Neural crest cell (in vitro differentiated cells): ENCODE measurements at places on chromosomes 16 and 17.

DNA sequence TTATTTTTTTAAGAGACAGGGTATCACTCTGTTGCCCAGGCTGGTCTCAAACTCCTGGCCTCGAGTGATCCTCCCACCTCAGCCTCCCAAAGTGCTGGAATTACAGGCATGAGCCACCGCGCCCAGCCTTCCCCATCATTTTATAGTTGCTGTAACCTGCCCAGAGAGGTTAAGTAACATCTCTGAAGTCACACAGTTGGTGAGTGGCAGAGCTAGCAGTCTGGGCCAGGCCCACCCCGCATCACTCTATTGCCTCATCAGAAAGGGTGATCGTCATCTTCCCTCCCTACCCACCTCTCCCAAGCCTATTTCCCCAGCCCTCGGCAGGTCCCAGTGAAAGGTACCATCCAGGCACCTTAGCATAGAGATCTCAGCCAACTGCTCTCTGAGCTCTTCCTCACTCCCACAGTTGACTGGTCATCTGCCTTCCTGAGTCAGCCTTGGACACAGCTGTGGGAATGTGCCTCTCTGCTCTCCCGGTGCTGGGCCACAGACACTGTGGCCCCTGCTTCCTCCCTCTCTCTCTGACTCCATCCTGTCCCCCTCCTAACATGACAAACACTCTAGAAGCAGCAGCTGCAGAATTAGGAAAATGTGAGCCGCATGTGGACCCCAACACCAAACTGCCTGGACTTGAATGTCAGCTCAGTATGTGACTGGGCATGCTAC is 57.1 kb downstream of the SCNN1B start:
- DNase-seq, result no peak

DNA sequence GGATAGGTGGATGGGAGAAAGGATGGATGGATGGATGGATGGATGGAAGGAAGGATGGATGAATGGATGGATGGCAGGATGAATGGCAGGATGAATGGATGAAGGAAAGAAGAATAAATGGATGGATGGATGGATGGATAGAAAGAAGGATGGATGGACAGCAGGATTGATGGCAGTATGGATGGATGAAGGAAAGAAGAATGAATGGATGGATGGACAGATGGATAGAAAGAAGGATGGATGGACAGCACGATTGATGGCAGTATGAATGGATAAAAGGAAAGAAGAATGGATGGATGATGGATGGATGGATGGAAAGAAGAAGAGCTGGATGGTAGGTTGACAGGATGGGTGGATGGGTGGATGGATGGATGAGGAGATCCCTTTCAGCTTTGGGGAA is 9.2 kb upstream of the MYH10 start:
- no peak for DNase-seq

DNA sequence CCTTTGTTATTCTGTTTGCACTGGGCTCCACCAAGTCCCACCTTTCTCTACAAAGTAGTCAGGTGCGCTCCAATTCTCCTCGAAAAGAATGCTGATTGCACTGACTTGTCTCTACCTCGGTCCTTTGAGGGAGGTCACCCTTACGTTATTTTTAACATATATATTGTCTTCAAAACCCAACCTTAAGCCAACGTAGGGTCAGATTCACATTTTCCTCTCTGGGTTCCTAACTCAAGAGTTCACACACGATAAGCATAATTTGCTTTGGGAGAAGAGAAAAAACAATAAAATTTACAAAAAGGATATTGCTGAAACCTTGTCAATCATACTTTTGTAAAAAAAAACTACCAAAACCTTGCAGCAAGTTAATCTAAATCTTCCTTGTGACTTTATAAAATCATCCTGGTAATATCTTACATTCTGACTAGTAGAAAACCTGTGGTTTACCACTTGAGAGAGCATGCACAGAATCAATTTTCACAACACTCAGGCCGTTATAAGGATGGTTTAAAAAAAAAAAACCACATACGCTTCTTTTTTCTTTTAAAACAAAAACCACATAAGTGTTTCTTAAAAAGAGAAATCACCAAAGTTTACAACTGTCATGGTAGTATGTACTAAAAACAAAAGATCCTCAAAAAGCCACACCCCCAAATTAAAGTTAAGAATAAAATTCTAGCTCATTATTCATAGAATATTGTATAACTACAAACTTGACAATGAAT is 72.2 kb upstream of the TRAP1 start:
- DNase-seq, result no peak

GRCh38 chr17:51387986-51388385 is 127.6 kb downstream of the UTP18 start:
- no peak for DNase-seq

DNA sequence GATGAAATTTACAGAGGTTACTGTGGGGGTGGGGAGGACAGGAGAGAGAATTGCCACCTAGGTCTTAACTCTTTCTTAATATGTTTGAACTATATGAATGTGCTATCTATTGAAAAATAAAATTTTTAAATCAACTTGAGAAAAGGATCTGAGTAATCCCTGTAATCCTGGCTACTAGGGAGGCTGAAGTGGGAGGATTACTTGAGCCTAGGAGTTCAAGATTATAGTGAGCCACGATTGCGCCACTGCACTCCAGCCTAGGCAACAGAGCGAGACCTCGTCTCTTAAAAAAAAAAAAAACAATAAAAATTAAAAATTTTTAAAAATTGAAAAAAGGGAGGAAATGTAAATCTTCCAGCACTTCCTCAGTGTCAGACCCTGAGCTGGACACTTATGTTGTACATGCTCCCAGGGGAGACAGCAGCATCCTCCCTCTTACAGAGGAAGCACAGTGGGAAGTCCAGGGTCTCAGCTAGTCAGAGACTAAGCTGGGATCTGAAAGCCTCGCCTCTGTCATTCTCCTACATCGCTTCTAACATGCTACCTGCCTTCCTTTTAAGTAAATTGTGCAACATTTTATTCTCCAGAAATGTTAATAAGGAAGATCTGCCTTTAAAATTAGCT is 21.9 kb downstream of the PMM2 start:
- DNase-seq, result no peak

DNA sequence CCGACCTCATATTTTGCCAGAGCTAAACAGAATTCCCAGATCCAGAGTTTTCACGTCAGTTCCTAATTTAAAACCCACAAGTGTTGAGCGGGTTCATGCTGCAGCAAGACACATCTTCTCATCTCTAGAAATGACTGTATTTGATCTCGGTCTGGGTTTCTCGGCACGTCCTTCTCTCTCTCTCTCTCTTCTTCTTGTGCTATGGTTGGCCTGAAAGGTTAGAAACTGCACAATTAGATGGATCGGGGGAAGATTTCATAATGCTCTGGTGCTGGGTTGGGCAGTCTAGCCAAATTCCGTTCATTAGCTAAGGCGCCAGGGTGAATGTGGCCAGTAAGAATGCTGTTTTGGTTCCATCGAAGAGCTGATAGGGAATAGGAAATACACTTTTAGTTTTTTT is 158.9 kb upstream of the NOG start:
- no peak for DNase-seq
